ENCODE measurements at places on chromosomes 7 and 10.
A peak's percentile ranks its signal among the peaks of the same experiment; 100 is the strongest.

- peak; percentile 34 for DNase-seq
Measured at GRCh38 chr7:141754939-141755338, 9.0 kb upstream of the TAS2R3 start.

DNA sequence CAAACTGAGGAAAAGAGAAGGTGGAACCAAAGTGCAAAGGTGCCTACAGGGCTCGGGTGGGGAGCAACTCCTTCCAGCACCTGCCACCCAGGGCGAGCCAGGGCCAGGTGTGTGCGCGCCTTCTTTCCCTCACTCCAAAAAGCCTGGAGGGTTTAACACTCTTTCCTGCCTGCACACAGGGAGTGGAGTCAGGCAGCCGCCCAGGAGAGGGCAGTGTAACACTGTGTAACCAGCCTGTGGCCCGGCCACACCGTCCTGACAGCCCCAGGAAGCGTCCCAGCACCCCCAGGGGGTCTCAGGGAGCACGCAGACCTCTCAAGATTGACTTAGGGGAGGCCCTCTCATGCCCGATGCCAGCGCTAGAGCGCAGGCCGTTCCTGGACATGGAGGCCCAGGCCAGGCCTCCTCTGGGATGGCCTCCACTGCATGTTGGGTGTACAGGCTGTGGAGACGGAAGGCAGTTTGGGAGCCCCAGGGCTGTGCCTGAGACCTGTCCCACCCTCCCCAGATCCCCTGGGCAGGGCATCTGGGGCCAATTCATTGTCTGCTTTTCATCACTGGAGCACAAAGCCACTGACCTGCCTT, 13.4 kb downstream of the BRI3 start:
- DNase-seq: no peak

- no peak for DNase-seq
Measured at GRCh38 chr10:18421726-18422293, 229.6 kb downstream of the NSUN6 start.

GRCh38 chr7:65307651-65308299, 65.9 kb upstream of the ZNF92 start:
- DNase-seq: peak; percentile 57

DNA sequence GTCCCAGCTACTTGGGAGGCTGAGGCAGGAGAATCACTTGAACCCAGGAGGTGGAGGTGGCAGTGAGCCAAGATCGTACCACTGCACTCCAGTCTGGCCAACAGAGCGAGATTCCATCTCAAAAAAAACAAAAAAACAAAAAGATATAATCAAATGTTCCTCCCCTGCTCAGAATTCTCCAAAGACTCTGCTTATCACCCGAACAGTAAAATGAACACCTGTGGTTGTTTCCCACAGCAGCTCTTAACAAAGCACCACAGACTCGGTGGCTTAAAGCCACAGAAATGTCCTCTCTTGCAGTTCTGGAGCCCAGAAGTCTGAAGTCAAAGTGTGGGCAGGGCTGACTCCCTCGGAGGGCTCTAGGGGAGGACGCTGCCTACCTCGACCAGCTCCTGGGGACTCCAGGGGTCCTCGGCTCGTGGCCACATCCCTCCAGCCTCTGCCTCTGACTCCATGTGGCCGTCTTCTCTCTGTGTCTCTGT, 4.1 kb upstream of the INTS1 start:
- DNase-seq: no peak

DNA sequence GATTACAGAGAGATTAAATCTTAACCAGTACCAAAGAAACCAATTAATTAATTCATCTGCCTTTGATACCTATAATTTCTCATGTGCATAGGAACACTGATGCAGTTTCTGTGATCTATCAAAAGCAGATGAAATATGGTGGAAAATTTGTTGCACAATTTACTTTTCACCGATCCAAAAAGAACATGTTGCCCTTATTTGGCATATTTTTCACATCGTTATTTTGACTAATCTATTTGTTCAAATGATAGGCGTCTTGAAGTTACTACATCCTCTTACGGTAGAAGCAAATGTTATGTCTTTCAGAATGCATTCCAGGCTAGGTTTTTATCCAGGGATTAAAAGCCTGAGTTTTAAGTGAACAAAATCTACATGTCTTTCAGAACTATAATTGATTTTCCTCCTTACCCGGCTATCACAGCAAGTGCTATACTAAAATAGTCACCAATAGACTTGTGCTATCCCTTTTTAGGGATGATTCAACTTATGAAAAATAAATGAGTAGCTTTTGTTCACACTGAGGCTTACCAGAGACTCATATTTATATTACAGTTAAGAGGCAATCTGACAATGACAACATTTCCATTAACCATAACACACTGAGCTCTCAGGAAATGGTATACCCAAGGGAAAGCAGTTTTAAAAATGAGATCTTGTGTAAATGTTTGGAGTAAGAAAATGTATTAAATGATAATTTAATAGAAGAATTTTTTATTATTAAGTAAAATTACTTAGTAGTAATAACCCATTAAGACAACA, 16.8 kb upstream of the TES start:
- no peak for DNase-seq

DNA sequence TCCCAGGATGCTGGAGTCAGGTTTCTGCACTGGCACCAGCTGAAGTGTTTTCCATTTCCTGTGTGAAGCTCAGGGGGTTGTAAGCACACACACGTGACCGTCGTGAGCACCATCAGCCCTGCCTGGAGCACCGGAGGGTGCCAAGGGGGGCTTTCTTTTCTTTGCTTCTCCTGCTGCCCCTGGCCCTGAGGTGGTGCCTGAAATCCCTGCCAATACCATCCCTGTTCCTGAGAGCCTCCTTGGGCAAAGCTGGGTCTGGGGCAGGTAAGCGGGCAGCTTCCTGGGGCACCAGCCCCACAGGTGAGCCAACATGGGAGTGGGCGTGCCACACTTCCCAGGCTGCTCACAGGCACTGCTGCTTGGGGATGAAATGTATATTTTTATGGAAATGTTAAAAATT, 593.6 kb downstream of the DNAJB6 start:
- DNase-seq: no peak

- no peak for DNase-seq
Measured at GRCh38 chr7:77497079-77497478, 40.0 kb upstream of the PTPN12 start.

GRCh38 chr10:73480158-73480557, 15.7 kb downstream of the PPP3CB start:
- no peak for DNase-seq

DNA sequence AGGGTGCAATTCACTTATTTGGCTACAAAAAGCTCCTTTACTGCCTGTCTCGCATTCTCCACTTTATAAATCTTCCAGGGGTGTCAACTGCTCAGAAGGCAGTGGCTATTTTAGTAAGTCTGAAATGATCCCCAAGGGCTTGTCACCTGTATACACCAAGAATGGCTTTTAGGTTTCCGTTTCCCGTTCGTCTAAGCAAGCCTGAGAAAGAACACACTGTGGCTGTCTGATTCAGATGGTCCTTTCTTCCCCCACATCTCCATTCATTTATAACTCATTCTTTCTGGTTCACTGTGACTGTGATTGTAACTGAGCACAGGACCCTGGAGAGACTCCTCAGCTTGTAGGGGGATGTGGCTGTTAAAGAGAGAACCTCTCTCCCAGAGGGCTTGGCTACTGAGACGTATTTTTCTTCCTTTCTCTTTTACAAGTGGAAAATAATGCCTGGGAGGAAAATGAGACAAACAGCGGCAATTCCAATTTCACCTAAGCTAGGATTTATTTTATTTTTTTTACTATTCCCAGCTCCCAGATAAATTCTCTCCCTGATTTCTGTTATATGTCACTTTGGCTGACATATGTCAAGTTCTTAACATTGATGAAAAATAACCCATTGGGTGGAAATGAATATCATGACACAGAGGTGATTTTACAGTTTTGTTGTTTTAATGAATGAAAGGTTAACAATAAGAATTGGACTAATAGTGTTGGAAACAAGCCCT, 129.3 kb downstream of the FAM107B start:
- DNase-seq: peak; percentile 31

DNA sequence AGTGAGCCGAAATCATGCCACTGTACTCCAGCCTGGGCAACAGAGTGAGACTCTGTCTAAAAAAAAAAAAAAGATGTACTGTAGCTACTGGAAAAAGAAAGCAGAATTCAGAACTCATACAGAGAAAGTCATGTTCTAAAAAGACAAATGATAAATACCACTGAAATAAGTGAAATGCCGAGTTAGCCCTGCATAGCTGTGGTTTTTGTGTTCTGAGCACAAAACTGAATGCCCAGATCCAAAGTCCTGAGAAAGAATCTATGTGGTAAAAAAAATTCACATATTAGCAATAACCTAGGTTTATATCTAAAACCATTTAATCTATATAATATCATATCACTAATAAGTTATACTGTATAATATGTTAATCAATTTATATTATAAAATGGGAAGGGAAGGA, 29.3 kb upstream of the HECW1 start:
- DNase-seq: no peak

- no peak for DNase-seq
Measured at GRCh38 chr7:116552602-116553001, 27.8 kb downstream of the CAV1 start.

- DNase-seq: no peak
Measured at GRCh38 chr10:124099604-124100003, 6.2 kb upstream of the CHST15 start.

GRCh38 chr10:125089469-125089868, 70.9 kb downstream of the CTBP2 start:
- no peak for DNase-seq

DNA sequence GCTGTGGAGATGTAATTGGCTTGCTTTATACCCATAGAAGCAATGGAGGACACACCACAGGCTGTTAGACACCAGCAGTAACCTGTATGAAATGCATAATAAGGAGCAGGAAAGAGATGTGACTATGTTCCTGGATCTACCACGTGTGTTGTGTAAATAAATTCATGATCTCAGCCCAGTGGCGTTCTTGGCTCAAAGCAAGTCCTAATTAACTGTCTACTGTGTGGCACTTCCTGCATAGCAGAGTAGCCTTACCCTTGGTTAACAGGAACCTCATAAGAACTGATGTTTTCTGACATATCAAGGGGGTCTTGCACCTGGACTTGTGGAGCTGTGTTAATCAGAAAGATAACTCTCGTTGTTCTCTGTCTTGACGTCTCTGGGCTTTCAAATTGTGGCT, 25.7 kb upstream of the FAM180A start:
- no peak for DNase-seq

GRCh38 chr10:121221072-121221471, 369.9 kb downstream of the WDR11 start:
- DNase-seq: no peak

DNA sequence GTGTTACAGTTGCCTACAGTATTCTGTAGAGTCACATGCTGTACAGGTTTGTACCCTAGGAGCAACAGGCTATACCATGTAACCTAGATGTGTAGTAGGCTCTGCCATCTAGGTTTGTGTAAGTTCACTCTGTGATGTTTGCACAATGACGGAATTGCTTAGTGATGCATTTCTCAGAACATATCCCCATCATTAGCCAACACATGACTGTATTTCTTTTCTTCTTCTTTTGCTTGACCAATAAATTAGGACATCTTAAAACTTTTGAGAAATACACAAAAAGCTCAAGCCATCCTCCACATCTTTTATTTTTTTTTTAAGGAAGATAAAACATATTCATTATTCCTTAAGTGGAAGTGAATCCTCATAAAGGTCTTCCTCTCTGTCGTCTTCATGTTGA, 5.4 kb upstream of the PFKFB3 start:
- no peak for DNase-seq

GRCh38 chr7:16404636-16405035, 16.7 kb downstream of the CRPPA start:
- no peak for DNase-seq

GRCh38 chr7:75814407-75814947, 871 bp upstream of the CCL24 start:
- no peak for DNase-seq

- no peak for DNase-seq
Measured at GRCh38 chr10:101040061-101040460, 9.0 kb downstream of the SFXN3 start.

- DNase-seq: no peak
Measured at GRCh38 chr7:101466871-101467270, 104.2 kb downstream of the COL26A1 start.

DNA sequence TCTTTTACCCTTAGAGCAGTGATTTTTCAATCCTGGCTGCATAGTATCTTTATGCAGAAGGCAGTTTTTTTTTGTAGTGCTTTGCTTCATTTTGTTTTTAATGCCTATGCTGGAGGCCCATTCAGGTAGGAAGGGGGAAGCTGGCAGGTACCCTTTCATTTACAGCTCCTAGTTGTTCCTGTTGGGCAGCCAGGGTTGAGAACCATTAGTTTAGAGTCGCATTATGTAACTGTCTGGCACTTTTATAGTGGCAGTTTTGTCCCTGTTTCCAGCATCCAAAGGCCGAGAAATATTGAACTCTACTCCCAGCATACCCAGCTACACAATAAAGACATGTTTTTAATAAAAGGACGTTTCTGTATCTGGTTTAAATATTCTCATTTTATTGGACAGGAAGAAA, 110.6 kb downstream of the CCDC3 start:
- no peak for DNase-seq

DNA sequence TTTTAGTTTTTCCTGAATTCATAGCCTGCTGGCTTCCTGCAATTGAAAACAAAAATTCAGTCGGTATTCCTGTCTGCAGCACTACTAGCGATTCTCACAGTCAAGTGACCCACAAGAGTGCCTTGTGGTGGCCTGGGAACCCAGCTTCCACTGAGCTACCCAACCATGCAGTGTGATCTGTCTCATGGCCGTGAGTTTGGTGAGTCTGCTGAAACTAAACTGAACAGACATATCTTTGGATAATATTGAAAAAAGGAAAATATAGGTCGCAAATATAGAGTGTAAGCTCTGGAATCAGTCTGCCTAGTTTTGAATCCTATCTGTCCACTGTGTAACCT, 18.1 kb downstream of the ZNF786 start:
- no peak for DNase-seq

DNA sequence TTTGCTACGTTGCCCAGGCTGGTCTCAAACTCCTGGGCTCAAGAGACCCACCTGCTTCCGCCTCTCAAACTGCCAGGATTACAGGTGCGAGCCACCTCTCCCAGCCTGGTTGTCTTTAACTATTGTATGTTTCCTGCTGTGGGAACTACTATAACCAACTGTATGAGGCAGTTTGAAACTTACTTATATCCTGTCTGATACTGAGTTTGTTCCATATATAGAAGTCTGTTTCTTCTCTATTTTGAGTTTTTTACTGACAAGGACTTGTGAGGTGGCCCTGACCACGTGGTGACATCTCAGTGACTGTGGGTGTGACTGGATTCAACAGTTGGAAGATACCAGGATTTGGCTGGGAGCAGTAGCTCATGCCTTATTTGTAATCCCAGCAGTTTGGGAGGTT, 14.2 kb downstream of the FBH1 start:
- DNase-seq: no peak

- no peak for DNase-seq
Measured at GRCh38 chr10:1465993-1466764, 271.1 kb downstream of the ADARB2 start.

DNA sequence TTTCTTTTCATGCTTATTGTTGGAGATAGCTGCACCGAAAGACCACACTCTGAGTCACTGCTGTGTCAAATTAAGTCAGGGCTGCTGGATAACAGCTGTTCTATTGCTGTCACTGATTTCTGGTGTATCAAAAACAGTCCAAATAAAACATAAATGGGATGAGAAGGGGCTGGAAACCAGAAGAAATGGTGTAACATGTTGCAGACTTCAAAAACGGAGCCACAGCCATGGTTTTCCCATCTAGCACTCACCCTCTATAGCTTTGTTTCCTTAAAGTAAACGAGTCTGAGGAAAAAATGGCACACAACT, 103.3 kb upstream of the DIP2C start:
- no peak for DNase-seq

- no peak for DNase-seq
Measured at GRCh38 chr10:1473874-1474273, 263.5 kb downstream of the ADARB2 start.

- no peak for DNase-seq
Measured at GRCh38 chr7:48085433-48085791, 3.7 kb upstream of the UPP1 start.
